Esophagus squamous epithelium (tissue), 5 donors: ENCODE measurements at places on chromosomes 7 and 10. TPM values are rescaled to one million over a fixed set of nuclear protein-coding genes. Genes with fewer than 3 reads are reported as not detected.

- DNase-seq = no peak
Measured at GRCh38 chr7:157224627-157225026, 85.9 kb downstream of the UBE3C start.

- no peak for DNase-seq
Measured at GRCh38 chr7:157219154-157219553, 80.4 kb downstream of the UBE3C start.

GRCh38 chr7:1550005-1550845 lies 5.8 kb downstream of the TMEM184A start:
- DNase-seq = no peak

GRCh38 chr10:74683067-74683466 lies 143.3 kb upstream of the KAT6B start:
- no peak for DNase-seq

DNA sequence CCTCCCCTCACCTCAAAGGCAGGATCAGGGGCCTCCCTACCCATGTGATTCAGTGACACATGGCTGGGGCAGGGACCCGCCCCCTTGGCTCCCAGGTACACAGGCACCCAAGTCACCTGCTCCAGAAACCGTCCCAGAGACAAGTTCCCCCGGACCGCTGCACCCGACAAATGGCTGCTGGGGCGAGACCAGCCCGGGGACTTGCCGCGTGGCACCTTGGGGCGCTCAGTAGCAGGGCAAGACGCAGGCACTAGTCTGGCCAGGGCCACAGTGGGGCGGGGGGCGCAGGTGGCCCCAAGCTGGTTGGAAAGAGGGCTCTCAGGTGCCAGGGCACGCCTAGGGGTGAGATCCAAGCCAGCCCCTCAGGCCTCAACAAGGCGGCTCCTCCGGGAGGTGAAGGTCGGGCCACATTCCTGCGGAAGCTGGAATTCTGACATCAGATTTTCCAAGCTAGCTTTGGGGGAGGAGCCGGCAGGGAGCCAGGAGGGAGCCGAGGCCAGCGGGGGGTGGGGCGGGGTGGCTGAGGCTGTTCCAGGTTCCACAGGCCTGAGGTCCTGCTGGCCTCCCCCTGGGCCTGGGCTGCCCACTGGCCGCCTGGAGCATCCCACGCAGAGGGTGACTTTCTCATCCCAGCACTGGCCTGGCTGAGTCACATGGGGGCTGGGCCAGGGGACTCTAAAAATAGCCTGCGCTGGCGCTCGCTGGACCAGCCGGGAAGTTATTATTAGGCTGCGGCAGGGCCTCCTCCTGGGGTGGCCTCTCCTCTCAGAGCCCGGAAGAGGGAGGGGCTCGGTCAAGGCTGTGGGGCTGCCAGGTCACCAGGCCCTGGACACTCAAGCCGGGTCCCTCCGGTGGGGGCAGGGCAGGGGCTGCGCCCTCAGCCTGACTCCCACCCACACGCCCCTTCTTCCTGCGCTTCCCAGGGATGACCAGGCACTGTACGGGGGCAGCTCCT lies 20.5 kb upstream of the INPP5A start:
- no peak for DNase-seq

DNA sequence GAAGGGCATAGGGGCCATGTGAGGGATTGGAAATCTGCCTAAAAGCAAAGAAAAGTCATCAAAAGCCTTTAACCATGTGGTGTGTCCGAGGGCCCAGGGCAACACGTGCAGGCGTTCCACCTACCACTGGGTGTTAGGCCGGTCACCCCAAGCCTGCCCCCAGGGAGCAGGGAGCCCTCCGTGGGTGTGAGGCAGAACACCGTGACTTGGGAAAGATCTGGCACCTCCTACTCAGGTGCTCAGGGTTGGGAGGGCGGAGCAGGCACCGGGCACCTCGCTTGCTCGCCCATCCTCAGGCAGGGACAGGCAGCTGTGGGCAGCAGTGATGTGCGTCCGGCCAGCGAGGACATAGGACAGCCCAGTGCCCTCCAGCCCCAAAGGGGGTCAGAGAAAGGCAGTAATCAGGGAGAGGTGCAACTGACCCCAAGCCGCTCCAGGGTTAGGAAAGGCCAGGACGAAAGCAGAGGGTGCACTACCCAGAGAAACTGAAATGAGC lies 80.7 kb upstream of the CHST15 start:
- no peak for DNase-seq

GATA3 gene
- 0.35 TPM for total RNA-seq

OR9A4 gene
- total RNA-seq = not detected

GRCh38 chr10:81704596-81704995 lies 170.4 kb upstream of the NRG3 start:
- no peak for DNase-seq

WNT2 gene
- not detected for total RNA-seq

ITIH5 gene
- 3.2 TPM for total RNA-seq

DNA sequence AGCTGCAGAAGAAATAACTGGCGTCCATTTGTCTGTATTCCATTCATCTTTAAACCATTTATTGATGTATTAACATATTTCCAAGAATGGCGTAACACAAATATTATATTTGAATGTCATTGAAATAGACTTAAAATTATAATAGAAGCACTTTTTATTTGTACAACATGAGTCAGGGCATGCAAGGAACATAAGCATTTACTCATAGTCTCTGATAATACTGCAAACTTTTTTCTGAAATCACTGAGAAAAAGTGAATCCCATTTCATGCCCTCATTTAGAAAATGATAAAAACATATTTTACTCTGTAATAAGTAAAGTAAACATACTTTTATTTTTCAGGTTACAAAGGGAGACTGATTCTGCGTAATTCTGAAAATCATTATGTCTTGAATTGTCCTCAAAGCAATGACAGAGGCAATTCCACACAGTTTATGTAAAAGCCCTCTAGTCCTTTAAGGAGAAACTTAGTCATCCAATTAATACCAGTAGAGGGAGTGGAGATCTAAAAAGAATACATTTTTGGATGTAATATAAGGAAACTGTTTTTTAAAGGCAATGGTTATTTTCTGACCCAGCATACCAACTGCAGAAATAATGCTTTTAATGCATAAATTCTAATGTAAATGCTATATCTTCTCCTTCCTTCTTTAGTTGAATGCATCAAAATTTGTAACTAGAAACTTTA lies 58.1 kb downstream of the AGMO start:
- DNase-seq = no peak

VAX1 gene
- total RNA-seq = not detected

AOAH gene
- 1.7 TPM for total RNA-seq

GRCh38 chr10:37747081-37747480 lies 110.3 kb downstream of the ZNF248 start:
- no peak for DNase-seq

DNA sequence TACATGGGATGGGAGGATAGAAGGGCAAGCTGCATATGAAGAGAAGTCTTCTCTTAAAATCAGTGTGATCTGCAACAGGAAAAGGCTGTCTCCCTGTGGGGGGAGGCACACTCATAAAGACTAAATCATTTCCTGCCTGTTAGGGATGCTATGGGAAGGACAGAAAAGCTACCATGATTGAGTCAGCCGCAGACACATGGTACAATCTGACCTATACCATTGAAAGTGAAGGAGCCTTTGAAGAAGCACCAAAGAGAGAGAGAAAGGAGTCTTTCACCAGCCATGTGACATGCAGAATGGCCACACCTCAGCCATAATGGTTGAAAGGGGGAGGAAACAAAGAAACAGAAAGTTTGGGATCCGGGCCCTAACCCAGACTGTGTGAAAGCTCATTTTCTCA lies 29.1 kb downstream of the NUDCD3 start:
- DNase-seq = no peak

- DNase-seq = no peak
Measured at GRCh38 chr7:34177476-34177875, 272.1 kb downstream of the BMPER start.

PSD gene
- total RNA-seq = 0.22 TPM
